ENCODE measurements at places on chromosomes 4 and X.

- no peak for DNase-seq
These were observed 50.5 kb downstream of the RGS12 start for GRCh38 chr4:3343358-3343757.

- DNase-seq: no peak
These were observed at the start of gene NDP for GRCh38 chrX:43973249-43974099. TSS of gene NDP (minus strand) at chrX:43973390. CDS start at chrX:43958645, 14,745 bp downstream.

DNA sequence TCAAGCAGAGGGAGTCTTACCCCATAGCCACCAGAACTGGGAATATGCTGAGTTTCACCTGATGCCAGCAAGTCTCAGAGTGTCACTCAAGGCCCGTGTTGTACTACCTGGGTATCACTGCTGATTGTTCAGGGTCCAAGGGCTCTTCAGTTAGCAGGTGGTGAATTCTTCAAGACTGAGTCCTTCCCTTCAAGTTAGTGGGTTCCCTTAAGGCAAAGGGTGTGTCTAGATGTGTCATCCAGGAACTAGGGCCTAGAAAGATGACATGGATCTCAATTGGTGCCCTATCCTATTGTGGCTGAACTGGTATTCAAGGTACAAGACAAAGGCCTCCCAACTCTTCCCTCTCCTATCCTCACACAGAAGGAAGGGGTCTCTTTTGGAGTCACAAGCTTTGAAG, 159.9 kb upstream of the DIPK2B start:
- no peak for DNase-seq

DNA sequence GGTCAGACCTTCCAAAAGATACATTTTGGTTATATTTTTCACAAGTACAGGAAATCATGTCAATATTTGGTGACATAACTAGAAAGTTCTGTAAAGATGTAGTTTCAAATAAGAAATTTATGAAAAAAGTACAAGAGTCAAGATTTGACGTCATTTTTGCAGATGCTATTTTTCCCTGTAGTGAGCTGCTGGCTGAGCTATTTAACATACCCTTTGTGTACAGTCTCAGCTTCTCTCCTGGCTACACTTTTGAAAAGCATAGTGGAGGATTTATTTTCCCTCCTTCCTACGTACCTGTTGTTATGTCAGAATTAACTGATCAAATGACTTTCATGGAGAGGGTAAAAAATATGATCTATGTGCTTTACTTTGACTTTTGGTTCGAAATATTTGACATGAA, 536 bp downstream of the UGT2B7 start:
- DNase-seq: no peak

DNA sequence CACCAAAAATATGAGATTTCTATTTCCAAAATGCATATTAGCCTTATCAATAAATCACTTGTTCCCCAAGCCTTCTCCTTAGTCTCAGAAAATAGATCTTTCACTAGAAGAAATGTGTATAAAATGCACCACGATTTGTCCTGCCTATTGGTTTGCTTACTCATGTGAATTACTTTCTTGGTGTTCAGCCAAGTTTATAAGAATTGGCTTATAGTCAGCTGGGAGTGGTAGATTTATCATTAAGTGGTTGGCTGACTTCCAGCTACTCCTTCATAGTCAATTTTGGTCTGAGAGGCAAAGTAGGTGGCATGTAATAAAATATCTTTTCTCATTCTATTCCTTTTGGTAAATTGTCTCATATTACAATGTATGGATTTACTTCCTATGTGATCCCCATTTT, 1.3 kb downstream of the SULT1E1 start:
- no peak for DNase-seq

DNA sequence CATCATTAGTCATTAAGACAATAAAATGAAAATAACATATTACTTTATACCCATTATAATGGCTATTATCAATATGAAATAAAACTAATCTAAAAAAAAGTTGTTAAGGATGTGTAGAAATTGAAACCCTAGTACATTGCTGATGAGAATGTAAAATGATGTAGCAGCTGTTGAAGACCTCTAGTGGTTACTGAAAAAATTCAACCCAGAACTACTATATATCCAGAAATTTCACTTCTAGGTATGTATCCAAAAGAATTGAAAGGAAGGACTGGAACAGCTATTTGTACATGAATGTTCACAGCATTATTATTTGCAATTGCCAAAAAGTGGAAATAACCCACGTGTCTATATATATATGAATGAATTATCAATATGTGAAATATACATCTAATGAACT, 180.3 kb upstream of the KLHL4 start:
- DNase-seq: no peak

DNA sequence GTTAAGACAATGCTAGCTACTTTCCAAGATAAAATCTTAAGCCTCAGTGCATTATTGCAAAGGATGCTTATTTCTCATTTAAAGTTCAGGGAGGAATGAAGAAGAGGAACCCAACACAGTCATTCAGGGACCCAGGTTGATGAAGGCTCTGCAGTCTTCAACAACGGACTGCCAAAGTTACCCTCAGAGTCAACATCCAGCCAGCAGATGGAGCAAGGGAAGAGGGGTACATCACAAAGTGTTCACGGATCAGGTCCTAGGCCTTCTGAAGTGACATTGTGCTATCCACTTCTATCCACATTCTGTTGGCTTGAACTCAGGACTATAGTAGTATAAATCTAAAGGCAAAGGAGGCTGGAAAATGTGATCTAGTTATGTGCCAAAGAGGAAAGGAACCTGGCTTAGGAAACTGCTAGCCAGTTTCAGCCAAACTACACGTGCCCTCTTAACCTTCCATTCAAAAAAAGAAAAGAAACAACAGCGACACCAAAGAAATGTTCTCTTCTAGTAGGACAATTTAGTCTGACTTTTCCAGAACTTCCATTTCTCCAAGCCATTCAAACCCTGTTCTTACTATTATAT, 28.8 kb downstream of the NKX6-1 start:
- no peak for DNase-seq

DNA sequence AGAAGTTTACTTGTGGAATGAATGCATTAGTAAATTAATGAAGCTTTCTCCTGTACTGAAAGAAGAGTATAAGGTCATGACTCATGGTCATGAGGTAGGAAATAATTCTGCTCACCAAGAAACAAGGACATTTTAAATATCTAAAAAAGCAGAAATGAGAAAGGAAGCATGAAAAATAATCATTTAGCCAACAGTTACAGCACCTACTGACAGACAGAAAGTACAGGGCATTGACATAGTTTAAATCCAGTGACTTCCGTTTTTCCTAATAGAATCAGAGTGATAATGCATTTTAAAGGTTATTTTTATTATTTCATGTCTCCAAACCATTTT, 30.5 kb upstream of the ACSL1 start:
- no peak for DNase-seq

DNA sequence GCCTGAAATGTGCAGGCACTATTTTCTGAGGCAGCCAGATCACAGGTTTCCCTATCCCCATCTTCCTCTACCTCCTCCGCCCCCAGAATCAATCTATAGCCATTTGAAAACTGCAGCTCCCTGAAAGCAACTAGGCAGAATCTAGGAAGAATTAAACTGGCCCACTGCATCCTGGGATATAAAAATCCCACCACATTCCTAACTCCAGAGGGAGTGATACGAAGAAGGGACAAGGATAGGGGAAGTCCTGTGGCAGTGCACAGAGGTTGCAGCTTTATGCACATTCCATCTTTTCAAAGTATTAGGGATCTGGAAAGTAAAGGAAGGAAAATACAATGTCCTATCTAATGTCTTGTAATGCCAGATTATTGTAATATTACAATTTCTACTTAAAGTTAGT, 18.3 kb upstream of the HERC3 start:
- DNase-seq: no peak

GRCh38 chrX:97416461-97416860, 532.8 kb downstream of the RPA4 start:
- no peak for DNase-seq

DNA sequence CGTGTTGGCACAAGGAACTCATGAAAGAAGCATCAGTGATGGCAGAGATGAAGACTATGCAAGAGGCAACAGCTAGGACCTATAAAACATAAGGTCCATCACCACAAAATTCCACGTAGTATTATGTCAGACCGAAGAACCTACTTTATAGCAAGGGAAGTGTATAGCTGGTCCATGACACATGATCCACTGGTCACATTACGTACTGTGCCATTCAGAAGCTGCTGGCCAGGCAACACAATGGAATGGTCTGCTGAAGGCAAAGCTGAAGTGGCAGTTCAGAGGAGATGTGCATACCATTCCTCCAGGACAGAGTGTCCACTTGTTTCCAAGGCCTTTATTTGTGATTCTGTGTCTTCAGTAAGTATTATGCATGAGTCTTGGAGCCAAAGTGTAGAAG, 215.5 kb upstream of the UGT8 start:
- no peak for DNase-seq

GRCh38 chrX:7164174-7164573, 16.2 kb upstream of the PUDP start:
- no peak for DNase-seq

- no peak for DNase-seq
These were observed 1305.8 kb downstream of the PCDH7 start for GRCh38 chr4:32025851-32026459.

DNA sequence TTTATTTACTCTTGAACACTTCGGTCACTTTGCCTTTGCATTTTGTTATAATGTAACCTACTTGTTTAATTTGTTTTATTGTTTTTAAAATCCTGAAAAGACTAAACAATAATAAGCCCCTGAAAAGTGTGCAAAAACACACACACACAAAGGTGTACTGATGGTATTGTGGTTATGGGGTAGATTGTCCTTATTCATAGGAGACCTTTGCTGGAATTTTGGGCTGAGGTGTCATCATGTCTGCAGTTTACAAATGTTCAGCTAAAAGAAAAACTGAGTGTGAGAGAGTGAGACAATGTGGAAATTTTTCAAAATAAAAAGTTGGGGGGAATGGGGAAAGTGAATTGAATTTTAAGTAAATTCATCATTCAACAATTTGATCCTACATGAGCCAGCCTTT, 174.9 kb downstream of the QDPR start:
- DNase-seq: no peak

DNA sequence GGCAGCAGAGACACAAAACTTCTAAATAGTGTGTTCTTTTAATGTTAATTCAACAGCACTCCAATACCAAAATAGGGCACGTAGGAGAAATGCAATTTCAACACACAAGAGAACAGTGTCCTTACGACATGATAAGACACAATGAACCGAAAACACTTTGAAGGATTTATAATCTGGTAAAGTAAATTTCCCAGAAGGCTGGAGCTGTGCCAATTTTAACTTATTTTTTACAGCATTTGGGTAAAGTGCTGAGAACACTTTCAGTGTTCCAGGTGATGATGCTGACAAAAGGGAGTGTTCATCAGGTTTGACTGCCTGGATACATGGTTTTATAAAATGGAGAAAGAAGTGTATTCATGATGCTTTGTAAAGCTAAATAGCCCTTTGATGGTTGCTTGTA, 76.5 kb downstream of the MAPK10 start:
- no peak for DNase-seq

DNA sequence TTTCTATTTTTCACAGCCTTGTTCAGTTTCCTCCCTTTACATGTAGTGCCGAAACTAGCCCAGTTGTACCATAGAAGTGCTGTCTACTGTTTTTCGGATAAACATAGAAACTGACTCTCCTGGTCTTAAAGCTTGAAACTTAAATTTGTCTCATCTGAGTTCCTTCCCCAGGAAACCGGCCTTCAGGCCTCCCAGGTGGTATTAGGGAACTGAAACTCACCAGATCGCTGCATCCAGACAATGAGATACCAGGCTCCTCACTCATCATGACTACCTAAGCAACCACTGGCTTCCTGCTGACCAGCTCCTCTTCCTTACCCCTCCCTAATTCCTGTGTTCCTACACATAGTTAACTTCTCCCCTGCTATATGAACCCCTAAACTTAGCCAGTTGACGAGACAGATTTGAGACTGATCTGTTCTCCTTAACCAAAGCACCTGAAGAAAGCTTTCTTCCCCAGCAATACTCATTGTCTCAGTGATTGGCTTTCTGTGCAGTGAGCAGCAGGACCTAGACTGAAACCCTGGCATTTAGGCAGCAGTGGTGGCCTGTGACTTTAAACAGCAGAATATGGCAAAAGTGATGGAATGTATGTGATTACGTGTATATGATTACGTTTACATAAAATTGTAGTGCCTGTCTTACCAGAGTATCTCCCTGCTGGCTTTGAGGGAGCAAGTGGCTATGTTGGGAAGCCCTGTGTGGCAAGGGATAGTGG, 959.1 kb upstream of the LCORL start:
- no peak for DNase-seq

- DNase-seq: no peak
These were observed 26.7 kb upstream of the RBM47 start for GRCh38 chr4:40656201-40656863.

DNA sequence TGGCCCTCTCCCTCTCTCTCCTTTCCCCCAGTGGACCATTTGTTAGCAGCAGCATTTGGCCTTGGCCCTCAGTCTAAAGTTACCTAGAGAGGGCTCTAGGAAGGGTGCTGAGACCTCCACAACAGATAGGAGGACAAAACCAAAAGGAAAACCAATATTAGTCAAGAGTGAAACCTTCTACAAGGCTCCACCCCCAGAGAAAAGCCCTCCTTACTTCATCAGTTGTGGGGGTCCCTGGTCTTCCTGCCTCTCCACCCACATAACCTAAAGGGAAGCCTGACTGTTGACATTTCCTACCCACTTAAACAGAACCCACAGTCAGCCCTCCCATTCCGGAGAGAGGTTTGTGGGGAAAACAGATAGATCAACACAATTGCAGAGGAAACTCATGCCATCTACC, 4.7 kb upstream of the CD40LG start:
- no peak for DNase-seq

GRCh38 chrX:107731831-107732502, 43.6 kb downstream of the TSC22D3 start:
- no peak for DNase-seq

GRCh38 chr4:73193659-73194058, 64.9 kb downstream of the ANKRD17 start:
- no peak for DNase-seq

DNA sequence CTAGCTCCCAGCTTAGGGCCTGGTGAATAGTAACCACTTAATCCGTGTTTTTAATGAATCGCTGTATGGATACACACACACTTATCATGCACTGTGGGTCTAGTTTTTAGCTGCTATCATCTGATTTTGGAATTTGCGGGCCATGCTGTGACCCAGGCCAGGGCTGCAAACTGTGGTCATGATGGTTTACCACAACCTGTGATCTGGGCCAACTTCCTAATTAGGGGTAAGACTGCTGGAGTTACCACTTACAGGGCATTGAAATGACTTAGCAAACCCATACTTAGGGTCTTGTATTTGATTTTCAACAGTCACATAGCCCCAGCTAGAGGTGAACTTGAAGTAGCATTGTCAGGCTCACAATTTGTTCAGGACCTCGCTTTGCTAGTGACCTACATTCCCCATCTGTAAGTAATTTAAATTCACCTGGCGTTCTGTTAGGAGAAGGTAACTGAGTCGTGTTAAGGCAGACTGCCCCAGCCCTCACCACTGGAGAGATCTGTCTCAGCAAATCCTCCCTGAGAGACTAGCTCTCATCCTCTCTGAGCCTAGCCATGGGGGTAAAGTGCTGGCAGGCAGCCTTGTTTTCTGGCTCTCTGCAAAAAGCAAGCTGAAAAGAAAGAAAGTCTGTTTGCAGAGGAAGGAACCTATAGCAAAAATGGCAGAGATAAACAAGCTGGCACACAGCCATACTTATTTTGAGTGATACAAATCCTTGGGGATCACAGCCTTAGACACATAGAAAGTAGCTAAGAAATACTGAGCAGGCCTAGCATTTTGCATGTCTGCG, 33.8 kb upstream of the EGFL6 start:
- no peak for DNase-seq

GRCh38 chr4:141132709-141133145, 542 bp downstream of the RNF150 start:
- DNase-seq: no peak

All from AG09309 (cell line).